ENCODE measurements at places on chromosomes 13 and 19.

DNA sequence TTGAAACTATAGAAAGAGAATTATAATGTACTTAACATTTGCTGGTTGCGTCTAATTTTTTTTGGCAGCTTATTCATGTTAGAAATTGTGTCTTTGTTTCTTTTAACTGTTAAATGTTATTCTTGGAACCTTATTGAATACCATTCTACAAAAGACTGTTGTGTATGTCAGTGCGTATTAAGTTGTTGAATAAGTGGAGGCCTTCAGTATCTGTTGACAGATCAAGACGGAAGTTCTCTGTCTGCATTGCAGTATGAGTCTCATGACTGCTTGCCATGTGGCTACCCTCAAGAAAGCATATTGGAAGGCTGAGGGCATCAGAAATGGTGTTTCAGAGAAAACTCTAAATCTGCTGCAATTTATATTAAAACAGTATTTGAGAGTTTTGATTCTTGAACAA lies 8.5 kb downstream of the UBA2 start:
- DNase-seq, result no peak

DNA sequence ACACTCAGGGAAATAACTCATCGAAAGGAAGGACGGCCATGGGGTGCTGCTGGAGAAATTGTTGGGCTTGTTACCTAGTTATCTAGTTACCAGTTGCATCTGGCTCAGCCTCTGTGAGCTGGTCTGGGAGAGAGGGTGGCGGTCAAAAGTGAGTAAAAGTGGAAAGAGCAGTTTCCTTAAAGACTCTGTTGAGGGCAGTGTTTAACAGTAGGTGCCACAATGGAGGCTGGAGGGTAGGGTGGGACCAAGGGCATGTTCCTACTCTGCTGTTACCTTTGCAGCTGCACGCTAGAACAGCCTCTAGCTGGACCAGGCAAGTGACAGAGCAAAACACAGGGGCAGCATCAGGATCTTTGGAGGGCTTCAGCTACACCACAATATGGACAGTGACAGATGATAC lies 228.8 kb upstream of the STARD13 start:
- no peak for DNase-seq

- DNase-seq, result no peak
Observed at GRCh38 chr19:35216016-35216832, 12.3 kb downstream of the FAM187B start.

- DNase-seq, result no peak
Observed at GRCh38 chr19:5091684-5092480, 123.0 kb downstream of the KDM4B start.

DNA sequence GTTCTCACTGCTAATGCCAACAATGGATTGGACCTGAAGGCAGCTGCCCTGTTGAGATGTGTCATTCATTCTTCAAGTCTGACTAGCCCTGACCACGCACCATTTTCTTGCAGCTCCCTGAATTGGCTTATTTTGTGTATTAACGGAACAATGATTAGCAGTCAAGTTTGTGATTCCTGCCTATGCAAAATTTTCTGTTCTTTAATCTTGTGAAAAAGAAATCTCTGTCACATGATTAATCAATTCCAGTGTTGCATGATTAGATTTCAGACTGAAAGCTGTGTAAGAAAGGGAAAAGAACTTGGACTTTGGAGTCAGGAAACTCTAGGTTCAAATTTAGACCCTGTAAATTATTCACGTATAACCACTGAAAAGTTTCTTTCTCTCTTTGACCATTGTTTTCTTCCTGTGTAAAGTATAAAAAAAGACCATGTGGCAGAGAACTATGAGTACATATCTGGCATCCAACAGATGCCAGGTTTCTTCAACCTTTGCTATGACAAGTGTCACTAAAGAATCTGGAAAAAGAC lies 64.5 kb upstream of the SLC10A2 start:
- peak; percentile 71 for DNase-seq

GRCh38 chr19:35362261-35363000 lies 4.2 kb downstream of the FFAR3 start:
- DNase-seq, result no peak

DNA sequence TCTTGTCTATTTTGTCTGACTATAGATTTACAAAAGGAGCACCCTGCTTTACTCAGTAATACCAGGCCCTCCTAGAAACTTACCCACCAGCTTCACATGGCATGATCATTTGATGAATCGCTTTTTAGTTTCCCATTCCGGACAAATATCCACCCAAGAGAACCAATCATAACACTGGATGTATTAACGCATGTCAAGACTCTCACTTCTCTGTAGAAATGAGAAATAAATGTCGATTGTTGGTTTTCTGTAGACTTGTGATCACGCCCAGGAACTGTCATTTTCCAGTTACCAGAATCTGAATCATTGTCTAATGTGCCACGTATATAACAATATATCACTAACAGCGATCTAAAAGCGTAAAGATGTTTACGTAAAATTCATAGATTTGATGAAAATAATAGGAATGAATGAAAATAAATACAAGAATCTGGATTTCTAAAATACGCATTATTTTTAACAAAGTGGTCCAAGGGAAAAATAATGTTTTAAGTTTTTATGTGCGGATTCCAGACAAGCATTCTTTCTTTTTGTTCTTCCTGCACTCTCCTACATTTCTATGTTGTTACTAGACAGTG lies 14.0 kb downstream of the CDX2 start:
- DNase-seq, result no peak

- DNase-seq, result no peak
Observed at GRCh38 chr19:18736415-18737336, 53.2 kb downstream of the CRTC1 start.

DNA sequence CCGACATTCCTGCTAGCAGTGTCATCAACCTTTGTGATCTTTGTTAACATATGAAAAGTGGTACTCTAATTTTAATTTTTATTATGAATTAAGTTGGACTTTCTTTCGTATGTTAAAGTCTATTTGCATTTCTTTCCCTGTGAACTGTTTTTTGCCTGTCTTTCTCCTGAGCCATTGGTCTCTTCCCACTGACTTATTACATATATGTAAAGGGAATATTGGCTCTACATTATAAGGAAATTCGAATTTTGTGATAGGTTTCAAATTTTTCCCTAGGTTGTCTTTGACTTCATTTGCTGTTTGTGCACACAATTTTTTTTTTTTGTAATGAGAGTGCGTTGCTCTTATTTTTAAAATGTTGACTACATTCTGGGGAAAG lies 442 bp upstream of the CDC16 start:
- no peak for DNase-seq

GRCh38 chr13:91097269-91097668 lies 250.2 kb upstream of the MIR17HG start:
- no peak for DNase-seq

DNA sequence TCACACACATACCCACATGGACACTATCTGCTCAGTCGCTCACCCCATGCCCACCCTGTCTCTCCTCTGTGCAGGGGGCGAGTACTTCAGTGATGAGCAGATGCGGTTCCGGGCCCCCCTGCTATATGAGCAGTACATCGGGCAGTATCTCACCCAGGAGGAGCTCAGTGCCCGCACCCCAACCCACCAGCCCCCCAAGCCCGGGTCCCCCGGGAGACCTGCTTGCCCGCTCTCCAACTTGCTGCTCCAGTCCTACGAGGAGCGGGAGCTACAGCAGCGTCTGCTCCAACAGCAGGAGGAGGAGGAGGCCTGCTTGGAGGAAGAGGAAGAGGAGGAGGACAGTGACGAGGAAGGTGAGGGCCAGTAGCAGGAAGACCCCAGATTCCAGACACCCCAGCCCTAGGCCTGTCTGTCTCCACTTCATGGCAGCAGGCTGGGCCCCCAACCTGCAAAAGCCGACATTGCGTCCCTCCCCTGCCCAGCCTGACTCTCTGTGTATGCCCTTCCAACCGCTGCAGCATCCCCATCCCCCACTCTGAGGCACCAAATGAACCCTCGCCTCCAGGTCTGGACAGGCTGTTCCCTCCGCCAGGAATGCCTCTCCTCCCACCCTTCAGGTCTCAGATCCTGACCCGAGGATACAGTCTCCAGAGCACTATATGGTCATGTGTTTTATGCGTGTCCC lies 9.7 kb downstream of the CCDC97 start:
- no peak for DNase-seq

- DNase-seq, result no peak
Observed at GRCh38 chr19:10823690-10824089, 12.3 kb downstream of the TMED1 start.

DNA sequence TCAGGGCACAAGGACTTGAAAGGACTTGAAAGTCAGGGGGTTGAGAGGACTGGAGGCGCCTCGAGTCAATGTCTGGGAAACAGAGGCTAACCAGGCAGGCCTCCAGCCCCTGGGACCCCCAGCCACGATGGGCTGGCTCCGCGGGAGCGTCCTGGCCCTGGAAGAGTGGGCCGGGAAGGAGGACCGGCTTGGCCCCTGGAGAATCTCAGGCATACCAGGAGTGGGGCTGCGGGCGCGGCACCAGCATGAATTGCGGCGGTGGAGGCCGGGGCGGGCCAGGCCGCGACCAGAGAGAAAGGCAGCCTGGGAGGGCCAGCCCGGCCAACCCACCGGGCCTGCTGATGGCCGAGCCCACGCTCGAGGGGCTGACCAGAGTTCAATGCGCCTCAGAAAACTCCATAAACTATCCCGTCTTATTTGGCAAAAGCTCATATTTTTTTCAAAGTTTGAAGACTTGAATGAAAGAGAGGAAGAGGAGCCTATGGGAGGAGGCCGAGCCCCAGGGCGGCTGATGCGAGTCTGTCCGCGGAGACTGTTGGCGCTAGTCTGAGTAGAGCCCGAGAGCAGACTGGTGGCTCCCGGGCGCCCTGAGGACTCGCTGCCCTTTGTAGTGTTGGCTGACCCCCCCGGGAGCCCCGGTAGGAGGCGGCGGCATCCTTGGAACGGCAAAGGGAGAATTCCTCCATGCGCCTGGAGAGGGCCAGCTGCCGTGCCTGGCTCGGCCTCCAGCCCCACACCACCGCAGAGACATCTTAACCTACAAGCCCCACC lies 68.0 kb downstream of the MLLT1 start:
- no peak for DNase-seq

DNA sequence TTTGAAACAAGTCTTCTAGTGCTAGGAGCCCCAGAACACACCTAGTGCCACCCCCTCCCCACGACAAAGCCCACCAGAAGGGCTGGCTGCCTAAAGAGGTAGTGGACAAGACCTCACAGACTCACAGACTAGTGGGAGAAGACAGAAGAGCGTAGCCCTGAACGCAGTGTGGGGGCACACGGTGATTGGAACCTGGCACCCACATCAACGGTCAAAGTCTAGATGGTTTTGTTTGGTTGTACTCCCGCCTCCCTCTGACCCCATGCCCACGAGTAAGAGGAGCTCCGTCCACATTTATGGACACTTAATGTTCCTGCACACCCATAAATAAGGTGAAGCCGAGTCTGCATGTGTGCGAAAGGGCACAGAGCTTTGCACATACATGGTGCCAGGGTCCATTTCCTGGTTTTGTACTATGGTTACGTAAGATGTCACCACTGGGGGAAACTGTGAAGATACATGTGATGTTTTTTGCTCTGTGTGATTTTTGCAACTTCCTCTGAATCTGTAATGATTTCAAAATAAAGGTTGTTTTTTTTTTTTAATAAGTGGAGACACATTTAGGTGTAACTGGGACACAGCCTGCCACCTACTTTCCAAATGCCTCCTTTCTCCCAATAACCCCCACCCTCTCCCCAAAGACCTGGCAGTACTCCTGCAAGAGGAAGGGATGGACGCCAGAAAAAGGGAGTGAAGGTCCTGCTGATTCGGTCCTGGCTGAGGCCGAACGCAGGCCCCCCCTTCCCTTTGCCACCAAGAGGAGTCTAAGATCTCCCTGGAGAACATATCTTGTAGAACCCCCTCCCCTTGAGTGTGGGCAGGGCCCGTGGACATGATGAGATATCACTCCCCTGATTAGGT lies 72.8 kb downstream of the GNG7 start:
- DNase-seq, result no peak

DNA sequence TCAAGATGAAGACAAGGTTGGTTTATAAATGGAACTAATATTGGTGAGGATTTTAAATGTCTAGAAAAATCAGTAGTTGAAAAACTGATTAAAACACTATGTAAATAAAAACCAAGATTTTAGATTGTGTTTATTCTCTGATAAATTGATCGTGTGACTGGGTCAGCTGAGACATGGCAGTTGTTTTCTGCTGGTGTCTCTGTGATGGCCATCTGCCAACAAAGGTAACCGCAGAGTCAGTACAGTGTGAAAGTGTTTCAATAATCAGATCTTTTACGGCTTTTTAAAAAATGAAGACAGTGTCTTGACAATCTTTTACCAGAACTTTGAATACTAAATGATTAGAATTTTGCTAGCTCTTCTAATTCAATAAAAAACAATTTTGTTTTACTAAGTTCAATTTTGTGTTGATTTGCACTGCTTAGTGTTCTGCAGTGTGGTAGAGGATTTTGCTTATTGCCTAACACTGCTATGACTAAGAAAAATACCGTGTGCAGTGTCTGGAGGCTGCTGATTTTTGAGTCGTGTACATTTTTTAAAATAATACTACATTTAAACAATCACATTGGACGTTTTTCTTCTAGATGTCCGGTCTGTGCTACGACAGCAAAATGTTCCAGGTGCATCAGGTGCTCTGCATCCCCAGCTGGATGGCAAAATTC lies 32.7 kb upstream of the GPR183 start:
- no peak for DNase-seq

GRCh38 chr13:71939186-71939585 lies 72.2 kb upstream of the DACH1 start:
- DNase-seq, result no peak

- no peak for DNase-seq
Observed at GRCh38 chr13:99282264-99283231, 24.4 kb upstream of the GPR18 start.

GRCh38 chr19:50178320-50178719 lies 15.2 kb upstream of the IZUMO2 start:
- no peak for DNase-seq

GRCh38 chr19:15251749-15252397 lies 19.6 kb upstream of the EPHX3 start:
- DNase-seq, result no peak

GRCh38 chr19:1521636-1522035 lies 2.2 kb upstream of the PLK5 start:
- DNase-seq, result no peak

- DNase-seq, result no peak
Observed at GRCh38 chr13:75806117-75806516, 170.0 kb downstream of the LMO7 start.

GRCh38 chr19:55486043-55486970 lies 1.3 kb downstream of the NAT14 start:
- no peak for DNase-seq

GRCh38 chr13:22648320-22648801 lies 532.4 kb upstream of the SGCG start:
- DNase-seq, result no peak

DNA sequence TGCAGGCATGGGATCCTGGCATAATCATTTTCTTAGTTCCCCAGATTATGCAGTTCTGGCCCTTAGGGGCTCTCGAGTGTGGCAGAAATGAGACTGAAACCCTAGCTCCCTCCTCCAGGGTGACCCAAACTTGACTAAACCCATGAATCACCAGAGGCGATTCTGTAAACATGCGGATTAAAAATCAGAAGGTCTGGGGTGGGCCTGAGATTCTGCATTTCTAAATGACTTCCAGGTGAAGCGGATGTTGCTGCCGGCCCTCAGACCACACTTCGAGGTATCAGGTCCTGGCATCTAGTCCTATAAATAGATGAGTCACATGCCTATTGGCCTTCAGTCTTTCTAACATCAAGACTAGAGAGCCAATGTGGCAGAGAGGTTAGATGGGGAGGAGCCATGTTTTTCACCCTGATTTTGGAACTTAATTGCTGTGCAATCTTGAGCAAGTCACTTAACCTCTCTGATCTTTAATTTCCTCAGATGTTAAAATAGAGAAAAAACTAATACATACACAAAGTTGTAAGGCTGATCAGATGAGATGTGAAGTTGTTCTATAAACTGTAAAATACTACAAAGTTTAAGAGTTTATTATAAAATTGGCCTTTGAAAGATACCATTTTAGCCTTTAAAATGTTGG lies 431.2 kb downstream of the FOXO1 start:
- no peak for DNase-seq
